ENCODE measurements at places on chromosomes 1 and 21.

- no peak overlapping the region for H3K27ac ChIP-seq
- H3K36me3 ChIP-seq, result no peaks in the 10 kb centered on the region
- H3K27me3 ChIP-seq, result no peaks in the 10 kb centered on the region
- H3K4me3 ChIP-seq, result no peak overlapping the region
- no peak for DNase-seq
These were observed 5.2 kb upstream of the BACH1 start for GRCh38 chr21:29293495-29293894.

DNA sequence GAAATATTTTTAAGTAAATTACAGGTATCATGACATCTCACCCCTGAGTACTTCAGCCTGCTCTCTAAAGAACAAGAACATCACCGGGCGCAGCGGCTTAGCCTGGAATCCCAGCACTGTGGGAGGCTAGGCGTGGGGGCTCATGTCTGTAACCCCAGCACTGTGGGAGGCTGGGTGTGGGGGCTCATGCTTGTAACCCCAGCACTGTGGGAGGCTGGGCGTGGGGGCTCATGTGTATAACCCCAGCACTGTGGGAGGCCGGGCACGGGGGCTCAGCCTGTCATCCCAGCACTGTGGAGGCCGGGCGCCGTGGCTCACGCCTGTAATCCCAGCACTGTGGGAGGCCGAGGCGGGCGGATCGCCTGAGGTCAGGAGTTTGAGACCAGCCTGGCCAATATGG is 7.7 kb upstream of the CDK11B start:
- no peaks in the 10 kb centered on the region for H3K27me3 ChIP-seq
- H3K36me3 ChIP-seq, result peaks cover 30% of the 10 kb centered on the region
- H3K4me3 ChIP-seq, result no peak overlapping the region
- no peak overlapping the region for H3K27ac ChIP-seq

GRCh38 chr21:30408782-30409494 is 13.1 kb downstream of the KRTAP13-1 start:
- no peaks in the 10 kb centered on the region for H3K27me3 ChIP-seq
- peak; percentile 48 for DNase-seq
- H3K36me3 ChIP-seq, result no peaks in the 10 kb centered on the region

- H3K27me3 ChIP-seq, result no peaks in the 10 kb centered on the region
- H3K27ac ChIP-seq, result no peak overlapping the region
- DNase-seq, result peak; percentile 2
- H3K36me3 ChIP-seq, result no peaks in the 10 kb centered on the region
These were observed 126.4 kb downstream of the DMRTB1 start for GRCh38 chr1:53585565-53585964.

GRCh38 chr21:15063814-15064575 is 805 bp downstream of the NRIP1 start:
- H3K27ac ChIP-seq, result peak overlapping the region; percentile 95
- H3K36me3 ChIP-seq, result no peaks in the 10 kb centered on the region
- H3K27me3 ChIP-seq, result no peaks in the 10 kb centered on the region
- peak; percentile 80 for DNase-seq

GRCh38 chr1:24391882-24392603 is 21.5 kb downstream of the STPG1 start:
- H3K27me3 ChIP-seq, result no peaks in the 10 kb centered on the region
- H3K36me3 ChIP-seq, result no peaks in the 10 kb centered on the region
- DNase-seq, result peak; percentile 64
- H3K27ac ChIP-seq, result peak overlapping the region; percentile 67
